ENCODE measurements at places on chromosomes 7 and 10.
A peak's percentile ranks its signal among the peaks of the same experiment; 100 is the strongest.

- DNase-seq, result no peak
Measured at GRCh38 chr10:69367469-69367868, 49.2 kb downstream of the TACR2 start.

DNA sequence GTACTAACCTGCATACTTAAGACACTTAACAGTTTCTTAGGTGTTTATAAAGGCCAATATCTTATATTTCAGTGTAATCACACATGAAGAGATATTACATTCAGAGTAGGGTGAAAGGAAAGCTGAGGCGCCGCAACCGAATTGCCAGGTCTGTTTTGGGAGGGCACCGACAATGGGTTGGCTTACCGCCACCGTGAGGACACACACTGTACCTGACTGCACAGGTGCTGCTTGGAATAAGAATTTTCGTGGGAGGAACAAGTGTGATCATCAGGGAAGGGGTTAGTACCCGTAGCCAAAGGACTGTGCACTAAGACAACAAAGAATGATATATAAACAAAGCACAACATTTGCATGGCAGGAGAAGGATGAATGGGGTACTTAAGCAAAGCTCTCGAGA is 591.8 kb downstream of the SUGCT start:
- DNase-seq, result no peak

DNA sequence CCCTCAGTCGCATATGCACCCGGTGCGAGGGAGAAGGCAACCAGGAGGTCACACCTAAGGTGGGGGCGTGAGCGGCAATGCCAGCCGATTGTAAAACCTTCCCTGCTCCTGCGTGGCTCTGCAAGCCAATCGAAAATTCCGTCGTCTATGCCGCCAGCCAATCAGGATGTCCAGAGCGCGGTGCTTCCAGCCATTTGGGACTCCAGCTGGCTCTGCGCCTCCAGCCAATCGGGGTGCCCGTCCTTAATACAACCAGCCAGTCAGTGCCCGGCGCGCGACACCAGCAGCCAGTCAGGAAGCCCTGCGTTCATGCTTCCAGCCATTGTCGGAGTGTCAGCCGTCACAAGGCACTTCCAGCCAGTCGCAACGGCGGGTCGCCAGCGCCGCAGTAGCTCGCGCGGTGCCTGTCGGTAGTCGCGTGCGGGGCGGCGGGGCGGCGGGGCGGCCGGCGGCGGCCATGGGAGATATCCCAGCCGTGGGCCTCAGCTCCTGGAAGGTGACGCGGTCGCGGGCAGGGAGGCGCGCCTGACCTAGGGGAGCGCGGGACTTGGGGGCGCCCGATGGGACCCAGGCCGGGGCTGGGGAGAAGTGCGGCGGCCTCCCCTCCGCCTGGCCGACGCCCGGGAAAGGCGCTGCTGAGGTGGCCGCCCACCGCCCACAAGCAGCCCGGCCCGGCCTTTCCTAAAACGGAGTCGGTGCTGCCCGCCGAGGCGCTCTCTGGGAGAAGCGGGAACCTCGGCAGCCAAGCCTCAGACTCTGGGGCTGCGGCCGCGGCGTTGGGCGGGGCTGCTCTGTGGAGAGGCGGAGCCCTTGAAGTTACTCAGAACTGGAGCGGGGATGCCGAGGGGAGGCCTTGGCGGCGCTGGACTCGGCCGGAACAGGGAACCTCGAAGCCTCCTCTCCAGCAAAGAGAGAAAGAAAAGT is at the start of gene AKR1E2:
Gene AKR1E2, plus strand, starts transcription at position 340 of the 924 bp plus-strand sequence. Its CDS starts 118 bp downstream, at position 458.
- DNase-seq, result peak; percentile 69

GRCh38 chr7:142853739-142854371 is 1.0 kb upstream of the EPHB6 start:
- DNase-seq, result peak; percentile 74

DNA sequence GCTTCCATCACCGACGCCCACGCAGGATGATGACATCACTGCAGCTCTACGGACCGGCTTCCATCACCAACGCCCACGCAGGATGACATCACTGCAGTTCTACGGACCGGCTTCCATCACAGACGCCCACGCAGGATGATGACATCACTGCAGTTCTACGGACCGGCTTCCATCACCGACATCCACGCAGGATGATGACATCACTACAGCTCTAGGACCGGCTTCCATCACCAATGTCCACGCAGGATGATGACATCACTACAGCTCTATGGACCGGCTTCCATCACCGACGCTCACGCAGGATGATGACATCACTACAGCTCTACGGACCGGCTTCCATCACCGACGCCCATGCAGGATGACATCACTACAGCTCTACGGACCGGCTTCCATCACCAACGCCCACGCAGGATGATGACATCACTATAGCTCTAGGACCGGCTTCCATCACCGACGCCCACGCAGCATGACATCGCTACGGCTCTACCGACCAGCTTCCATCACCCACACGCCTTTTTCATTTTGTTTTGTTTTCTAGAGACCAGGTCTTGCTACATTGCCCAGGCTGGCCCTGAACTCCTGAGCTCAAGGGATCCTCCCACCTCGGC is 29.5 kb downstream of the GPER1 start:
- no peak for DNase-seq

GRCh38 chr7:106042196-106042611 is 69.9 kb downstream of the SYPL1 start:
- no peak for DNase-seq

DNA sequence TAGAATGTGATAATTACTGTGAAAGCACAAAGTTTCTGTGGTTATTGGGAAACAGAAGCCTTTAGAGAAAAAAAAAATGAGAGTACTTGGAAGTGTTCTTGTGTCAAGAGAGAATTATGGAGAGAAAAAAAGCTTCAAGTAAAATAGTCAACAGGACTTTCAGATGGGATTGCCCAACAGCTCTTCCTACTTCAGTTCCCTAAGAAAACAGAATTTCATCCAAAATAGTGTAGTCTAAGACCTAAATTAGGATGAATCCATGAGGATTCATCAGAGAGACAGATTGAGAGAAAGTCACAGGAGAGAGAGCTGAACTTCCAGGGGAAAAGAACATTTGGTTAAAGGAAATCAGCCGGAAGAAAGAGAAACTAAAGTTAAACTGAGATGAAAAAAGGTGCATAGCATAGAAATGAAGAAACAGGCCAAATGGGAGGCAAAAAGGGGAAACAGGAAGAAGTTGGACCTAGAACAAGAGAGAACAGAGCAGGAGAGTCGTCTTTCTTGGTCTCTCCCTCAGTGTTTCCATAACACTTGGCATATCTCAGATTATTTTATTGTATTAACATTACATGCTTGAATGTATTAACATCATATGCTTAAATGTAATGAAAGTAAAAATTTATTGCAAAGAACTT is 2.5 kb downstream of the SCIN start:
- DNase-seq, result no peak

GRCh38 chr7:7566651-7567611 is at the start of gene MIOS:
MIOS (plus strand) TSS chr7:7566884; CDS start chr7:7572476, 5,592 bp downstream.
- DNase-seq, result peak; percentile 90
